ENCODE measurements at places on chromosomes 3 and 15.

- no peak for DNase-seq
Measured at GRCh38 chr3:105798381-105798934, 70.4 kb downstream of the CBLB start.

DNA sequence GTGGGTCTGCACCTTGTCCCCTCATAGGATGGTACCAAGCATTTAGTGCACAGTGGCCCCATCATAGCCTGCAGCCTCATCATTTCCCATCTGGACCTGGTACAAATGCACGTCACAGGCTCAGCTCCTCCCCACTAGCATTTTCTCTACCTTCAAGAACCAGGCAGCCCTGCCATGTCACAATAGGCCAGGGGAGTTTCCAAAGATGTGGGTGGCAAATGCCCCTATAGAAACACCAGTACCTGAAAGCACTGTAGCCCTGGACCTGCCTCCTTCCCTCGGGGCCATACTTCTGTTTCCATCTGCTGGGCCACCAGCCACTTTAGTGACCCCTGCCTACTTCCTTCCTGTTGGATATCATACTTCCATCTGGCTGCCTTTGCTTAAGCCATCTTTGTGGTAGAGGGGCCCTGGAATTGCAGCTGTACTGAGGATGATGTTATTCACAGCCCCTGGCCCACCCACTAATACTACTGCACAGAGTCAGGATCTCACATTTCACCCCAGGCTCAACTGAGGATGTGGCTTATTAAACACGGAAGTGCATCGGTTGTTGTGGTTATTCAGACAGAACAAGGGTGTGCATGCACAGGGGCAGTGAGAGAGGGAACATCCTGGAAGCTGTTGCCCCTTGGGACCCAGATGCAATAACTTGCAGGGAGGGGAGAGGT lies 3.8 kb downstream of the TCTA start:
- DNase-seq: peak; percentile 37

GRCh38 chr3:66496746-66497145 lies 4.1 kb downstream of the LRIG1 start:
- no peak for DNase-seq

DNA sequence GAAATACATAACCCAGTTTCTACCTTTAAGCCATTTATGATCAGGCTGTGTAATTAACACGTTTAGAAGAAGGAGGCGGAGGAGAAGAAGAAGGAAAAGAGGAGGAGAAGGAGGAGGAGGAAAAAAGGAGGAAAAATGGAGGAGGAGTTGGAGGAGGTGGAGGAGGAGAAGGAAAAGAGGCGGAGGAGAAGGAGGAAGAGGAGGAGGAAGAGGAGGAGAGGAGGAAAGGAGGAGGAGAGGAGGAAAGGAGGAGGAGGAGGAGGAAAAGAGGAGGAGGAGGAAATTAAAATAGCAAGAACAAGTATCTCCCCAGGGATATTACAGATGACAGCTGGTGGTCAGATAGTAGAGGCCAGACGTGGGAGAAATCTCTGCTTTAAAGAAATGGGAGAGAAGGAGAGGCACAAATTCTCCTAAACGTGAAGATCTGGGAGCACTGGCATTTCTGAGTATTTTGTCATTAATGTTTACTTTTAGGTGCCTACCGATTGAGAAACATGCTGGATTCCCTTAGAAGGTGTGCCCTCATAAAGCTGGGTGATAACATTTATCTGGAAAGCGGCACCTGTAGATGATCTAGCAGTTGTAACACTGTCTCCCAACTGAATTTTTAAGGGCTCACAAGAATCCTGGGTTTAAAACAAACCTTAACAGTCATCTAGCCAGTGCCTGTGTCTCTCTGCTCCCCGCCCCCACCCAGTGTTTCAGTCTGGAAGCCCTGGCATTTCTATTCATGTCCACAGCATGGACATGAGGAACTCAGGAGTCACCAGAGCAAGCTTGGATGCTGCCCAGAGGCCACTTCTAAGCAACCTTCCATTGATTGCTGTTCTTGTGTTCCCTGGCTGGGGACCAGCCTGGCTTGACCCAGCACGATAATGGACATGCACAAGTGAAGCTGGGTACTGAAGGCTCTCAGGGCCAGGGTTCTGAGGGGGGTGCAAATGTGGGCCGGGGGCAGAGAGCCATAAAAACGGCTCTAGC lies 75.2 kb downstream of the CHRNA7 start:
- no peak for DNase-seq

- DNase-seq: no peak
Measured at GRCh38 chr3:63911509-63911872, 692 bp downstream of the SCAANT1 start.

GRCh38 chr3:131762981-131763564 lies 260.3 kb upstream of the MRPL3 start:
- no peak for DNase-seq

GRCh38 chr3:67109651-67110204 lies 111.6 kb downstream of the KBTBD8 start:
- no peak for DNase-seq

GRCh38 chr15:92881211-92881754 lies 18.8 kb upstream of the CHD2 start:
- no peak for DNase-seq

GRCh38 chr3:47394140-47394870 lies 13.5 kb downstream of the PTPN23 start:
- no peak for DNase-seq

- DNase-seq: no peak
Measured at GRCh38 chr15:95911570-95912279, 418.8 kb upstream of the NR2F2 start.

- DNase-seq: no peak
Measured at GRCh38 chr3:172189987-172190603, 150.7 kb downstream of the FNDC3B start.

- no peak for DNase-seq
Measured at GRCh38 chr15:71937650-71938311, 127.4 kb downstream of the NR2E3 start.

- DNase-seq: no peak
Measured at GRCh38 chr3:127964053-127964452, 49.0 kb downstream of the KBTBD12 start.
